SJSA1 (cell line): ENCODE measurements at places on chromosomes 2 and 18. TPM values are rescaled to one million over a fixed set of nuclear protein-coding genes. Genes with fewer than 3 reads are reported as not detected.

IL1A gene
- total RNA-seq, result 0.16 and 1.5 TPM in 2 replicates

MRO gene
- 0.03 TPM in 1 of 2 replicates, not detected in the other for total RNA-seq

- no peak for DNase-seq
Measured at GRCh38 chr2:207352978-207353671, 176.6 kb upstream of the CREB1 start.

DNA sequence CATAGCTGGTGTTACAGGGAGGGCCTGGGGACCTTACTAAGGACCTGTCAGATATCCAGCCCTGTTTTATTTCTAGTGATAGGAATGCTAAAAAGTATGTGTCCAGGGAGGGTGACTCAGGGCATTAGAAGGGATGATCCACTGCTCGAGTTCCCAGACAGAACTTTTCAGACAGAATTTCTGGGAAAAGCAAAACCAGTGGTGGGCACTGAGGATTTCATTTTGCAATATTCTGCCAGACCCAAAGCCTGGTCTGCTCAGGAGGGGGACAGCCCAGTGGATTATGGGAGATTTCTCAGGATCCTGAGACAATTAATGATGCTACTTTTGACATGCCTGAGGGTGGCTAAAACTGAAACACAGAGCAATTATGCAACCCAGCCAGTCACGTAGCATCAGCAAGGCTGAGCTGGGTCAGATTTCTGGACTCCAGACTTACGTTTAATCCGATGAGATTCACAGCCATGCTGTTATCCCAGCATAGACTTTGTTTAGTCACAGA, 4.7 kb upstream of the KCNE4 start:
- DNase-seq, result peak; percentile 55

DNA sequence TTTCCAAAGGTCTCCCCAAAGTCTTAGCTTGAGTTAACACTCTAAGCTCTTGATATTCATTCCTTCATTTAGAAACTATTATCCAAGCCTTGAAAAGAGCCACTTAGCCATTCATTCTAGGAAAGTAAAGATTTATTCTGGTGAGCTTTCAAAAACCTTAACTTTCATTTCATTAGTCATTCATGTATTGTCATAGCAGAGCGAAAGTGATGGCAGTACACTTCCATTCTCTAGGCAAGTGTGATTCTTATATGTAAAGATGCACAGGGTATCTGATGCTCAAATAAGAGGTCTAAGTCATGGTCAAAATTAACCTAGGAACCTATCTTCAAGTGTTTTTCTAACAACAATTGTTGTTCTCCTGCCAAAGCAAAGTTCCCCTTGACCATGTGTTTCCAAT, 553.0 kb upstream of the FANCL start:
- no peak for DNase-seq

GRCh38 chr2:177119099-177119498, 93.5 kb upstream of the HNRNPA3 start:
- DNase-seq, result no peak

DNA sequence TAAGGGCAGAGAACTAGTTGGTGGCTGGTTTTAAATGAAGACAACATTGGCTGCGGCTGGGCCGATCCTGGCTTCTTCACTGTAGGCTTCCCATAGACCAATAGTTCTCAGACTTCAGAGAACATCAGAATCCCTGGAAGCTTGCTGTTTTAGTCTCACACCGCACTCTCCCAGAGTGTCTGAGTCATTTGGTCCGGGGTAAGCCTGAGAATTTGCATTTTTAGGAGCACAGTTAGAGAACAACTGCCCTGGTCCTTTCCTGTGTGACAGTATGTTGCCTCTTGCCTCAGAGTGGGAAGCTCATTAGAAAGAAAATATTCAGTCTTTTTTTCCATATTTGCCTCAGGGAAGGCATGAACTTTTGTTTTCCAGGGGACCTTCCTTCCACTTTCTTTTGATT, 137.1 kb upstream of the GAREM1 start:
- DNase-seq, result no peak

- DNase-seq, result peak; percentile 36
Measured at GRCh38 chr2:217337771-217338170, 477.9 kb upstream of the TNP1 start.

DNA sequence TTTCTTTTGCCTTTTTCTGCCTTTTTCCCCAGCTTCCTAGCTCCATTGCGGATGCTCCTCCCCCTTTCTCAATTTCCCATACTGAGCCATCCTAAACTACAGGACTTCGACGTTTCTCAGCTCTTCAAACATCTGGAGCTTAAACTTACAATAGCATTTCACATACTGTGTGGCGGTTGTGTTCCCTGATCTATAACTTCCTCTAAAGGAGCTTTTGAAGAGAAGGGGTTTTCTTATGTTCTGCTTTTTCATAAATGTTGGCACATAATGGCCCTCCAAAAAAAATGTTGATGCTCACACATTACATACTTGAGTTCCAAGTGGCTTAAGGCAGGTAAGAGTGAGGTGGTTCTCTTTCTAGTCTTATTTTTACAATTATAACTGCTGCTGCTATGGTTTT, 87.4 kb downstream of the RNF144A start:
- DNase-seq, result no peak

DNA sequence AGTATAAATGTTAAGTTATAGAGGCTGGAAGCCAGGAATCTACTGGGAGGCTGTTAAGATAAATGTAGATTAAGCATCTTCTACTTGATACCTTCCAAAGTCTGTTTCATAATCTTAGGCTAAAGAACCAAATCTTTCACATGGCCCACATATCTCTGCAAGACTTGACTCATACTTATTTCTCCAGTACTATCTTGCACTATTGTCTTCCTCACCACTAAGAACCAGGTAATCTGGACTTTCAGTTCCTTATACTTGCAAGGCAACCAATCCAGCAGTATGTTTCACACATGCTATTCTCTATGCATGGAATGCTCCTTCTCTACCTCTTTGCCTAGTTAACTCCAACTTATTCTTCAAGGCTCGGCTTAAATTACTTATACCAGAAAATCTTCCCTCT, 62.2 kb downstream of the RBMS1 start:
- no peak for DNase-seq
